NCI-H524 treated with DMSO at 0.1 percent for 48 hours (cell line): ENCODE measurements at places on chromosomes 11 and 22.

GRCh38 chr11:62543680-62544444 lies 2.7 kb downstream of the AHNAK start:
- DNase-seq: no peak

DNA sequence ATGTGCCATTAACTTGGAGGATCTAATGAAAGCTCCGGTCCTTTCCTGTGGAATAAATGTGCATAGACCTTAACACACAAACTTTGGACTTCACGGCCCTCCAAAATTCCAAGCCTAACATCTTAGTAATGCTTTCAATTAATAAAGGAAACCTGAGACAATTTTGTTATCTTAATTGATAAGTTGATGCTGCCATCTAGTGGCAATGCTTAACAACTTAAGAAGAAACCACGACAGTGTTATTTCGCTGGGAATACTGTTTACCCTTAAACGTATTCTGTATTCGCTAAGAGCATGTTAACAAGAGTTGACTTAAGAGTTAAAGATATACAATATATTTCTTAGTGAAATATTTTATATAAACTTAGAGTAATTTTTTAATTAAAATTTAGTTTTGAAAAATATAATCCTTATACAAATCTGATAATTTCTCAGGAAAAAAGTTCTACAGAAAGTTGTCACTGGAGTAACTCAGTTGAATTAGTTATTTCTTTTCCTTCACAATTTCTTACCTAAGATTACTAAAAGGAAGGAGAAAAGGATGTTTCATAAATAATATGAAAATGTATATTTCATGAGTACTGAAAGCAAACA lies 35.0 kb upstream of the OR9G4 start:
- no peak for DNase-seq

GRCh38 chr11:74282914-74283371 lies 28.5 kb downstream of the P4HA3 start:
- DNase-seq: no peak

GRCh38 chr22:32676191-32676590 lies 125.3 kb upstream of the TIMP3 start:
- DNase-seq: no peak

DNA sequence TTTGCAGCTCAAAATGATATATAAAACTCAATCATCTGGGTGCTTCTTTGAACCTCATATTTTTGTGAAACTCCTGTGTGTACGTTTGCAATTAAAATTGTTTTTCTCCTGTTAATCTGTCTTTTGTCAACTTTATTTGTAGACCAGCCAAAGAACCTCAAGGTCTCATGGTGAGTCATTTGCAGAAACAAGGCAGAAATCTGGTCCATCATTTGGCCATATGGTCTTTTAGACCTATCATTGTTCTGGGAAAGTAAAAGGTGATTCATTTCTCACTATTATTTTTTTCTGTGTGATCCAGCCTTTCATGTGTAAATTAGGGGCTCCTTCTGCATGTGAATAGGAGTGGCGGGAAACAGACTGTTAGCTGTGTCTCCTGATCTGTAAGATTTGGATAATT lies 399.1 kb upstream of the DDI1 start:
- DNase-seq: no peak
